ENCODE measurements at places on chromosomes 3 and 15. TPM values are rescaled to one million over a fixed set of nuclear protein-coding genes. Genes with fewer than 3 reads are reported as not detected.

DNA sequence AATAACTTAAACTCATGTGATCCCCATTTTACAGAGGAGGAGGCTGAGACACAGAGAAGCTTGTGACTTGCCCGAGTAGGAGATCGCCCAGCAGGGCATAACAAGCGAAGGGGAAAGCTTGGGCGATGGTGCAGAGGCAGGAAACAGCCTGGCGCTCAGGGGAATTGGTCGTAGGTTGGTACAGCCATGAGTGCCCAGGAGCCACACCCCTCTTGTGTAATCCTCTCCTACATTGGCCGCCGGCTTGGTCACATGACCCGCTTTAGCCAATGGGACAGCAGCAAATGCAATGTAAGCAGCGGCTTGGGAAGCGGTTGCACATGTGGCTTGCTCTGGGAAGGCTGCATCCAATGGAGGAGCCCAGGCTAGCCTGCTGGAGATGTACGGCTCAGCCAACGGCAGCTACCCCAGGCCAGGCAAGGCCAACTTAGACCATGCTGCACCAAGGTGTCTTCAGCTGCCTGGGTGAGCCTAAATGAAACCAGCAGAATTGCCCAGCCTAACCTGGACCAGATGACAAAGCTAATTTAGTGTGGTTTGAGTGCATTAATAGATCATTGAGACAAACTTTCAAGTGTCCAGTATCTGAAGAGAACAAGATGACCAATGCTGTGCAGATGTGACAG is 50.3 kb upstream of the SLC6A6 start:
- no peaks in the 10 kb centered on the region for H3K36me3 ChIP-seq
- no peak overlapping the region for H3K4me3 ChIP-seq
- no peaks in the 10 kb centered on the region for H3K4me1 ChIP-seq
- no peak overlapping the region for H3K27ac ChIP-seq
- no peak for DNase-seq
- no peaks in the 10 kb centered on the region for H3K27me3 ChIP-seq

DNA sequence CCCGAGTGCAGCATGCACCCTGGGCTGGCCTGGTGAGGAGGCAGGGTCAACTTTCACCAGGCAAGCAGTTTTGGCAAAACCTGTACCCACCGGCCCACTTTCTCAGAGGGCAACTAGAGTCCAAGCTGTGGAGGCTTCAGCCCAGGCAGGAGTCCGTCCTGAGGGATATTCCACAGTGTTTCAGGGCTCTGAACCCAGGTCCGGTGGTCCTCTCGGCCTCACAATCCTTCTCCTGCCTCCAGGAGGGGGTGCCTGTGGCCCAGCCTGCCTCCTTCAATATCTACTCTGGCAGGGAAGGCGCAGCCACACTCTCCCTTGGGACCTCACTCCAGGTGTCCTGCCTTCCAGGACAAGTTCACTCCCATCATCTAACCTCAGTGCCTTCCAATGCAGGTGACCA is 3.9 kb downstream of the PLA2G4E start:
- no peak overlapping the region for H3K27ac ChIP-seq
- H3K36me3 ChIP-seq = no peaks in the 10 kb centered on the region
- no peak overlapping the region for H3K4me3 ChIP-seq
- DNase-seq = no peak
- H3K4me1 ChIP-seq = peaks cover 20% of the 10 kb centered on the region

- no peaks in the 10 kb centered on the region for H3K4me1 ChIP-seq
- no peaks in the 10 kb centered on the region for H3K36me3 ChIP-seq
- H3K4me3 ChIP-seq = no peak overlapping the region
Observed at GRCh38 chr3:121574449-121574848, 6.7 kb downstream of the ARGFX start.

GRCh38 chr3:38616111-38616510 is 33.4 kb downstream of the SCN5A start:
- H3K4me3 ChIP-seq = no peak overlapping the region
- H3K36me3 ChIP-seq = no peaks in the 10 kb centered on the region
- H3K27me3 ChIP-seq = no peaks in the 10 kb centered on the region

DNA sequence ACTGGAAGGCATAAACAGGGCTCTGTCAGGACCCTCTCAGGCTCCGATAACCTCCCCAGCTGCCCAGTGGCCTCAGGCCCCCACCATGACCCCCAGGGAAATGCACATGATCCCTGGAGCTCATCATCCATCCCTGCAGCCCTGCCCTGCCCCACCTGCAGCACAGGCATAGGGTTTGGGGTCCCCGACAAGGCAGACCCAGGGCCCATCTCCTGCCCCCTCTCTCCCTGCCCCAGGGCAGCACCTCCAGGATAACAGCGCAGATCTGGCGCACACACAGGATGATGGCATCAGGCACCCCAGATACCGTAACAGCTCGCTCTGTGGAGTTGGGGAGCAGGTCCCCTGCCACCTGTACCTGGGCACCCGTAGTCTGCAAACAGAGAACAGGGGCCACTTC is 4.5 kb downstream of the GPR62 start:
- peaks cover 46% of the 10 kb centered on the region for H3K4me1 ChIP-seq
- DNase-seq = no peak
- H3K27me3 ChIP-seq = no peaks in the 10 kb centered on the region
- H3K4me3 ChIP-seq = no peak overlapping the region

- DNase-seq = no peak
- H3K4me1 ChIP-seq = no peaks in the 10 kb centered on the region
- H3K27ac ChIP-seq = no peak overlapping the region
- no peak overlapping the region for H3K4me3 ChIP-seq
Observed at GRCh38 chr3:116260491-116260890, 184.8 kb downstream of the LSAMP start.

DNA sequence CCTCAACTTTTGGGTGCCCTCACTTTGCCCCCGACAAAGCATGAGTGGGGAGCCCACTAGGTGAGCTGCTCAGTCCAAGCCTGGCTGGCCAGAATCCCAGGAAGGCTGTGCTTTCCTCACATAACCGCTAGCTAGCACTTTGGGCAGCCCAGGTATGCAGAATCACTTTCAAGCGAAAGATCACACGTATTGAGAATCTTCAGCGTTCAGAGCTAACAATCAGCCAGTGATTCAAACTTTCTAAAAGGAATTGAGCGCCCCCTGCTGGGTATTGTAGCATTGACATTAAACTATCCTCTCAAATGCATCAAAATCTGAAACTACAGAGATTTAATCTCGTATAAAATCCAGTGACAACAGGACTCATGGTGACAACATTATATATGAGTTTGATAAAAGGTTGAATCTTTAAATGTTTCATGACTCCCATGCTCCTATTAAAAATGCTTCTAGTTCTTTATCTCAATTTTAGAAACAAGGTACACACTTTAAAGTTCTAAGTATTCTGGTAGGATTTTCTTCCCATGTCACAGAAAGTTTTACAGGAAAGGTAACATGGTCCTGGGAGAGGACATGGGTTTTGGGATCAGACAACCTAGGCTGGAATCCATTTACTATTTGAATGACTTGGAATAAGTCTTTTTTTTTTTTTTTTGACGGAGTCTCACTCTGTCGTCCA is 11.8 kb downstream of the ANAPC13 start:
- no peaks in the 10 kb centered on the region for H3K36me3 ChIP-seq
- DNase-seq = no peak
- H3K27ac ChIP-seq = no peak overlapping the region
- H3K27me3 ChIP-seq = no peaks in the 10 kb centered on the region

The CP gene
- total RNA-seq = 3.5 TPM

All from psoas muscle (tissue), 8 donors.